ENCODE measurements at places on chromosomes 7 and 10.

- DNase-seq, result no peak
Measured at GRCh38 chr10:122178655-122179054, 92.4 kb upstream of the BTBD16 start.

DNA sequence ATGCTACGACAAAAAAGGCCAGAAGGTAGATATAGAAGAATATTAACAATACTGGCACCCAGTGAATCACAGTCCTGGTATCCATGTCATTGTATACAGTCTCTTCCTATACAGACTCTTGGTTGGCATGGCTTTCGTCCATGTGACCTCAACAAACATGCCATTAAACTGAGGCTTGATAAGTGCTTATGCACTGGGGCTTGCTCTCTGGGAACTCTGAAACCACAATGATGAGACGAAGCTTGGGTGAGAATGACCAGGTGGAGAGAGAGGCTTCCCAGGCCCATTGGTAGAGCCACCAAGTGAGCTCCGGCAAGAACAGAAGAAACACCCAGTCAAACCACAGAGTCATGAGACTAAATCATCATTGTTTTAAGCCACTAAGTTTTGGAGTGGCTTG is 33.2 kb downstream of the PNPLA8 start:
- no peak for DNase-seq

GRCh38 chr7:158729646-158730382 is 25.2 kb upstream of the NCAPG2 start:
- DNase-seq, result no peak

- no peak for DNase-seq
Measured at GRCh38 chr7:142440219-142440905, 182.5 kb upstream of the PRSS58 start.

GRCh38 chr10:61845950-61846268 is 55.6 kb upstream of the ARID5B start:
- no peak for DNase-seq

- DNase-seq, result no peak
Measured at GRCh38 chr10:116120688-116121455, 152.1 kb downstream of the GFRA1 start.

DNA sequence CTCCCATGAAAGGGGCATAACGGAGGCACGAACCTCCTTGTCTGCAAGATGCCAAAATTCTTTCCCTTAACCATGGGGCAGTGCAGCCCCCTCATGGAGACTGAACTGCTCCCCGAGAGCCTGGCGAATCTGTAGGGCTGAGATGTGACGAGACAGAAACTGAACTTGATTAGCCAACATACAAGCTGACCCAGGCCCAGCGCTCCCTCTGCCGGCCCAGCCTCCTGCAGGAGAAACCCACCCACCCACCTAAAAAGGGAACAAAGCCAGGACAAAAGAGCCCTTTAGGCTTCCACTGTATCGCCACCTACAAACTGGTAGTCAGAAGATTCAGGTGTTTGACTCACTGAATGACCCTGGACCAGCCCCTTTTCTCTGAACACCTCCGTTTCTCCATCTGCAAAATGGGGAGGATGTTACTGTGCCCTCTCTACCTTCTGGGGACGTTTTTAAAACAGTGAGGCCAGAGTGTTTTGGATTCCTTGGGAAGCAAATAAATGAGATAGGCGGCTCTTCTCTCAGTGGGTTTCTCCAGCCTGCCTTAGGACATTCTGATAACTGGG is 58.4 kb downstream of the C10orf105 start:
- DNase-seq, result no peak

- DNase-seq, result no peak
Measured at GRCh38 chr10:26737730-26738129, 40.2 kb downstream of the PDSS1 start.

GRCh38 chr10:8048281-8049008 is 6.0 kb upstream of the GATA3 start:
- DNase-seq, result peak; percentile 46

DNA sequence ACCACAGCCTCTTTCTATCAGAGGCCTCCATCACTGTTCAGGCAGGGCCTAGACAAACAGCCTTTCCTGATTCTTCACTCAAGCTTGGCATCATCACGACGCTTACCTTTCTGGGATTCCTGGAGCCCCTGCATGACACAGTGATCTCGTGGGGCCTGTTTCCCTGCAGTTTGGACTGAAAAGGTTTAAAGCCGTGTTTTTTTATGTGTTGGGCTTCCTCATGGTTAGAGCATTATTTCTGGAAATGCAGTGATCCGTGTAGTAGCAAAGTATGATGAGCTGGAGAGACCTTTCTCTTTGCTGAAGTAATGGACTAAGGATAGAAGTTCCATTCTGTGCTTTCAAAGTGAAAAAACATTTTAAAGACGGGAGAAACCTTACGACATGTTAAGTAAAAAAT is 169.1 kb downstream of the BMPER start:
- no peak for DNase-seq

GRCh38 chr7:98733036-98733435 is 116.0 kb downstream of the NPTX2 start:
- DNase-seq, result peak; percentile 29

DNA sequence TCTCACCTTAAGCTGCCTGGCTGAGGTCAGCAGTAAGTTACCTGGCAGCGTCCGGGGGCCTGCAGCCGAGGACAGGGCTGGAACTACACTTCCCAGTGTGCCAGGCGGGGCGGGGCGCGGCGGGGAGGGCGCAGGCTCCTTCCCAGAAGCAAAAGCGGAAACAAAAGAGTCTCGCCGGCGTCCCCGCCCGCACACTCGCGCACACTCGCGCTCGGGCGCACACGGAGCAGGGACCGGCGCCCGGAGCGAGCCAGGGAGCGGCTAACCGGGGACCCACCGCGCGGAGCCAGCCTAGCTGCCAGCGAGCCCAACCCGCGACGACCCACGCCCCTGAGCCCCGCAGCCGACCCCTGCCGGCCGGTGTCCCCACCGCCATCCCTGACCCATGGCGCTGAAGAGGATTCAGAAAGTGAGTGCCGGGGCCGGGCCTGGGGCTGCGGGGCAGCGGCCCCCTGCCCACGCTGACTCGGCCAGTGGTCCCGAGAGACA is at the start of gene UBE2D1:
UBE2D1 (plus strand) TSS at position 190 of the 489 bp plus-strand sequence; CDS start at position 386, 196 bp downstream.
- peak; percentile 87 for DNase-seq

DNA sequence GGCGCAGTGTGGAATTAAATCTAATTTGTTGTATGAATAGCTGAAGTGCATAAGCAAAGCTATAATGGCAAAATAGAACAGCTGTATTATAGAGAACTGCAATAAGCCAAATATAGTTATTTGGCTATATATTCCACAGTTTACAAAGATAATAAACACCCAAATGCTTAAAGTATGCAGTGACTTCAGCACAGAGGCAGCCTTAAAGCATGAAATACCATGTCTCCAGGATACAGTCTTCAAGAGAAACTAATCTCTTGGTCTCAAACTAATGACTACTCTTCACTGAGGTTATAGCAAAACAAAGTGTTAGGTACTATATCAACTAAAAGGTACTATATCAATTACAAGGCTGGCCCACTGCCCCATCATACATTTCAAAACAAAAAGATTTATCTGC is 48.0 kb downstream of the NT5C2 start:
- DNase-seq, result no peak

GRCh38 chr10:132571650-132572544 is 34.3 kb downstream of the INPP5A start:
- peak; percentile 34 for DNase-seq

DNA sequence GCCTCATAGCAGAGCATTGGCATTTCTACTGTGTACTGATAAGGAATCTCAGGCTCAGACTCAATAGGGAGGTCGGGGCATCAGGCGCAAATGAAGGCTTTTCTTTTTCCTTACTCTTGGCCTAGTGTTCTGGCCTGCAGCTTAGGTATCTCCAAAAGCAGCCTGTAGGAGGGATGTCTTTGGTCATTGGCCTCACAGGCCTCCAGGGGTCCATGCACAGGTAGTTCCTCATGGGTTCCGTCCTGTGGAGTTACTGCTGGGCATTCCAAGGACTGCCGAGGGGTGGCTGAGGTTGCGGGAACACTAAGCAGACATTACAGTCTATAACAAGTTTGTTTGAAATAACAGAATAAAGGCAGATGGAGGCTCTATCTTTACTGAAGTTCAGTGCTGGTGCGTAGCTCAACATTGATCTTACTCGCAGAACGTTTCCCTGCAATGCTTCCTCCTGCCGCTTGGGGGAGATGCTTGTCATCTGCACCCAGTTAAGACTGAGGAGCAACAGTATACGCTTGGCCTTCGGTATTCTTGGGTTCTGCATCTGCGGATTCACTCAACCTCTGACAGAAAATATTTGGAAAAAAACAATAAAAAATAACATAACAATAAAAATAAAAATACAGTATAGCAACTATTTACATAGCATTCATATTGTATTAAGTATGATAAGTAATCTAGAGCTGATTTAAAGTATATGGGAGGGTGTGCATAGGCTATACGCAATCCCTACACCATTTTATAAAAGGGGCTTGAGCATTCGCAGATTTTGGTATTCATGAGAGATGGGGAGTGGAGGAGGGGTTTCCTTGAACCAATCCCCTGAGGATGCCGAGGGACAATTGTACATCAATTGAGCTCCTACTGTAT is 58.9 kb downstream of the SH2D4B start:
- no peak for DNase-seq

DNA sequence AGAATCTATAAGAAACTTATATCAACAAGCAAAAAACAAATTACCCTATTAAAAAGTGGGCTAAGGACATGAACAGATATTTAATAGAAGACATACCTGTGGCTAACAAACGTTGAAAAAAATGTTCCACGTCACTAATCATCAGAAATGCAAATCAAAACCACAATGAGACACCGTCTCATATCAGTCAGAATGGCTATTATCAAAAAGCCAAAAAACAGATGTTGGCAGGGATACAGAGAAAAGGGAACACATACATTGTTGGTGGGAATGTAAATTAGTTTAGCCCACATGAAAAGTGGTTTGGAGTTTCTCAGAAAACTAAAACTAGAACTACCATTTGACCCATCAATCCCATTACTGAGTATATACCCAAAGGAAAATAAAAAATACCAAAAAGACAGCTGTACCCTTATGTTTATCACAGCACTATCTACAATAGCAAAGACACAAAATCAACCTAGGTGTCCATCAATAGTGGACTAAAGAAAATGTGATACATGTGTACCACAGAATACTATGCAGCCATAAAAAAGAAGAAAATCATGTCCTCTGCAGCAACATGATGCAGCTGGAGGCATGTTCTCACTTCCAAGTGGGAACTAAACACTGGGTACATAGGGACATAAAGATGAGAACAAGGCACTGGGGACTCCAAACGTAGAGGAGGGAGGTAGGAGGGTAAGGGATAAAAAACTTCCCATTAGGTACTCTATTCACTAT is 83.8 kb upstream of the TMEM168 start:
- DNase-seq, result no peak

DNA sequence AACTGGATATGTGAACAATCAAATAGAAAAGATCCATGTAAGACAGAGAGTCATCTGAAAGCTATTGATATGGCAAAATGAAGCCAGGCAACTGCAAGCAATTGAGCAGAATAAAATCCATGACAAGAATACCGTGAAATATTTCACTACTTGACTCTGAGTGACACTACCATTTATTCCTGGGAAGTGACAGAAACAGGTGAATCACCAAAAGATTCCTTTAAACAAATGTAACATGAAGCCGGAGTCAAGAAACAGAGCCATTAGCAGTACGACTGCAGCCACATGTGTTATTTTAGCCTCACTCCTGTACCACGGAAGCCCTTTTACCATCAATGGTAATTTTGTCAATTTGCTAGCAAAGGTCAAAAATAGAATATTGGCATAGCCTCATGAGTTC is 197.7 kb upstream of the POT1 start:
- no peak for DNase-seq

GRCh38 chr10:132814469-132814856 is 28.5 kb upstream of the NKX6-2 start:
- DNase-seq, result no peak

GRCh38 chr10:4981722-4982471 is 18.7 kb downstream of the AKR1C1 start:
- no peak for DNase-seq

DNA sequence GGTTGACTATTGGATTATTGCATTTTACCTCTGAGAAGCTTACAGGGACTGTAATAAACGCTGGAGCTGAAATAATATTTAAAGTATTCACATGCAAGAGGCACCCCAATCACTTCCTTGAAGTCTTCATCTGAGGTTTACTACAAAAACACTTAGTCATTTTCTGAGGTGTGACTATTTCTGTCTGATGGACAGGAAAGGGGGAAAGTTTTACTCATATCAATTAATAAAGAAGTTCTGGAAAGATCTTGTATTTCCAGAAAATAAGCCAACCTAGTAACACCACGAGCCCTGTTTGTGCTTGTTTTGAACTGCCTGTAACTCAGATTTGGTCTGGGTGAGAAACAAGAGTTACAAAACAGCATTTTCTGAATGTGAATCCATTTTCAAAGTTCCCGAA is 63.9 kb upstream of the PRKCQ start:
- no peak for DNase-seq

- DNase-seq, result no peak
Measured at GRCh38 chr10:97032624-97033023, 153.1 kb downstream of the SLIT1 start.

- no peak for DNase-seq
Measured at GRCh38 chr7:117411539-117411938, 15.8 kb downstream of the ASZ1 start.

GRCh38 chr7:116037401-116037800 is 6.8 kb upstream of the TFEC start:
- no peak for DNase-seq

DNA sequence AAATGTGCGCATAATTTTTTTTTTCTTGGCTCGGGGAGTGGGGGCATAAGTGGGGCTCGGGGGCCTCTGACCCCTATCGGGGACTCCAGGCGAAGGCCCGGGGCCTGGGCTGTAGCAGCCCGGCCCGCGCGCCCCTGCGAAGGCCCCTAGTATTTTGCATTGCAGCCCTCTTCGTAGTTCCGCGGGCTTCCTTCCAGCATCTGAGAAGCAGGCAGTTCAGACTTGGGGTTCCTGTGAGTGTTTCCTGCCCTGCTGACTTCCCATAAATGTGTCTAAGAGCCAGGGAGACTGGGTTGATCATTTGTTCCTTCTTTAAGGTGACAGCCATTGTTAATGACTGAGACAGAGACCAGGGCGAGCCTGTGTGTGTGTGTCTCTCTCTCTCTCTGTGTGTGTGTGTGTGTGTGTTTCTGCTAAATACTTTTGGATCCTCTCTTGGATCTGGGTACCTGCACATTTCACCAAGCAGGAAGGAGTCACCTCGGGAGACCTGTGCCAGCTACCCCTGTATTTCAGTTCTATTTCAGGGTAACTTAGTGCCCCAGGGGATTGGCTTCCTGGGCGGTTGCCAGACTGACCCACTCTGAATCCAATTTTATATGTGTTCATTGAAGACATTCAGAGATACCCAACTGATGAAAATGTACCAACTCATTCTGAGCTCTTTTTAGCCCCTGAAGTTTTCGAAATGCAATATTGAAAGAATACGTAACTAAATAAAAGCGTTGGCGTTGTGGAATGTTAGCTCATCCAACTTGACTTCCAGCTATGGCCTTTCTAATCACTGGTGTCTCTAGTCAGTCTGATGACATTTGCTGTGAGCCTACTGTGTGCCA is 805 bp downstream of the MSRB2 start:
- no peak for DNase-seq

- DNase-seq, result no peak
Measured at GRCh38 chr7:67771846-67772605, 775.4 kb downstream of the TYW1 start.

DNA sequence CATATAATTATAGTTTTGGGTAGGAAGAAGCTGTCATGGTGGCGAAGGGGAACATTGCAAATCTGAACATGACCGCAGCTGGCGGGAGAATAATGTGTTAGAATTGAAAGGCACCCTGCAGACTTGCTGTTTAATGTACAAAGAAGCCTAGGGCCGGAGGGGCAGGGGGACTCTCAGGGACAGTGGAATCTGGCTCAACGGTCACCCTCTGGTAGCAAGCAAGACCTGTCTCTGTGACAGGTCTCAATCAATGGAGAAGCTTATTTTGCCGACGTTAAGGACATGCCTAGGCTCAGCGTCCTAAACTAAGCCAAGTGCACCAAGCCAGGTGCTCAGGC is 177.3 kb downstream of the NSUN6 start:
- no peak for DNase-seq
